ENCODE measurements at places on chromosomes 13 and 19.
A peak's percentile ranks its signal among the peaks of the same experiment; 100 is the strongest.

DNA sequence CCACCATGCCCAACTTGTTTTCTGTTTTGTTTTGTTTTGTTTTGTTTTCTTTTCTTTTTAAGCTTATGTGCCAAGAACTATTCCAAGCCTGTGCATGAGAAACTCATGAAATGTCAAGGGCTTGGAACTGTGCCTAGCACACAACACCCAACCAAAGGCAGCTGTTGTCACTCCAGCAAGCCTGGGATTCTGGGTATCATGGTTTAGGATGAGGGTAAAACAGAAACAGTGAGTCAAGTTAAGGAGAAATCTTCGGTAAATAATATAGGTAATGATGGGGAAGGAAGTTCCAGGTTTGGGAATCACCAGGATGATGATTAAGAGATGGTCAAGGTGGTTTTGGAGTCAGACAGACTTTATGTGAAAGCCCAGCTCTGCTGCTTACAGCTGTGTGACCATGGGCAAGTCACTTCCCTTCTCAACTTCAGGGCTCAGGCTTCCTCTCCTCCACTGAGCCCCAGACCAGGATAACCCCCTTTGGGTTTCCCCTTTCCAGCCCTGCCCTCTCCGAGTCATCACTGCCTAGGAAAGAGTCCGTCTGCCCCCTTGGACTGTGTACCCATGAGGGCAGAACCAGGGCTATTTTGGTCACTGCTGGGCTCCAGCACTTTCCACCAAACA, 5.0 kb downstream of the PVR start:
- DNase-seq, result no peak

GRCh38 chr13:29140277-29140676, 320.1 kb downstream of the MTUS2 start:
- no peak for DNase-seq

DNA sequence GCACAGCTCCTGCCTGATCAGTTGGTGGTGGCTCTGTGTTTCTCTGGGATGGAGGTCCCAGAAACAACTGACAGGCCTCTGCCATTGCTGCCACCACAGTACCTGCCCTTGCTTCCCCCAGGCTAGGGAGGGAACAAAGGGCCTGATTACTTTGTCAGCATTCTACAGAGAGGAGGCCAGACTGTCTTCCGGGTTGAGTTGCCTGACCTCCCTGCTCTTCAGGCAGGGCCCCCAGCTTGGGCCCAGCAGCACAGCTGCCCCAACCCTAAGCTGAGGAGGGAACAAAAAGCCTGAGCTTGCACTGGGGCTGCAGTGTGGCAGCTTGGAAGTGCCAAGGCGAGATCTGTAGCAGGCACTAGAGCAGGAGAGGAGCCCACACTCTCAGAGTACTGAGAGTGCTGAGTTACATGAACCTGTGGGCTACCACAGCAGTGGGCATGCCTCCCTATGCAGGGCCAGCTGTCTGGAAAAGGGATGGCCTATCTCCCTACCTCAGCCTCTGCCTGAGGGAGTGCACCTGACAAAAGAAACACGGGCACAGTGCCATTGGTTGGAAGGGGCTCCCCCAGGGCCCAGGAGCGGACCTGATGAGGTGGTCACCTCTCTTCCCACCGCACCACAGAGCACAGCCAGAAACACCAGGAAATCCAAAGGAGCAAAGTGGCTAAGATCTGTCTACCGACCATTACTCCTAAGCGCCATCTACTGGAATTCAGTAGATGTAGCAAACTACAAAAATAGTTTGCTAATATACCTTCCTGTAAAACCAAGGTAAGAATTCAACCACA, 24.4 kb downstream of the SLC25A15 start:
- peak; percentile 41 for DNase-seq

DNA sequence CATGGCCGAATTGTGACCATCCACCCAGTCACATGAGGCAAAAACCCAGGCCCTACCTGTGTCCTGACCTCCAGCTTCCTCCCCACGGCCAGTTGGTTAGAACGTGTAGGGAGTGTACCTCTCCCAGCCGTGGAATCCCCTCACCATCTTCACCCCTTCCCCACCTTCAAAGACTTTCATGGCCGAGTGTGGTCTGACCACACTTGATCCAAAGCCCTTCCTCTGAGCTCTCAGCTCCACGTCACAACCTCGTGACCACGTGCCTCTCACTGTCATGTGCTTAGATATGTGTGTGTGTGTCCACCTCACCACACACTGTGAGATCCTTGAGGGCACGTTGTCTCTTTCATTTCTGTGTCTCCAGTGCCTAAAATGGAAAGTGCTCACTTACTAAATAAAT, 48.6 kb upstream of the UBE2L5 start:
- DNase-seq, result no peak

DNA sequence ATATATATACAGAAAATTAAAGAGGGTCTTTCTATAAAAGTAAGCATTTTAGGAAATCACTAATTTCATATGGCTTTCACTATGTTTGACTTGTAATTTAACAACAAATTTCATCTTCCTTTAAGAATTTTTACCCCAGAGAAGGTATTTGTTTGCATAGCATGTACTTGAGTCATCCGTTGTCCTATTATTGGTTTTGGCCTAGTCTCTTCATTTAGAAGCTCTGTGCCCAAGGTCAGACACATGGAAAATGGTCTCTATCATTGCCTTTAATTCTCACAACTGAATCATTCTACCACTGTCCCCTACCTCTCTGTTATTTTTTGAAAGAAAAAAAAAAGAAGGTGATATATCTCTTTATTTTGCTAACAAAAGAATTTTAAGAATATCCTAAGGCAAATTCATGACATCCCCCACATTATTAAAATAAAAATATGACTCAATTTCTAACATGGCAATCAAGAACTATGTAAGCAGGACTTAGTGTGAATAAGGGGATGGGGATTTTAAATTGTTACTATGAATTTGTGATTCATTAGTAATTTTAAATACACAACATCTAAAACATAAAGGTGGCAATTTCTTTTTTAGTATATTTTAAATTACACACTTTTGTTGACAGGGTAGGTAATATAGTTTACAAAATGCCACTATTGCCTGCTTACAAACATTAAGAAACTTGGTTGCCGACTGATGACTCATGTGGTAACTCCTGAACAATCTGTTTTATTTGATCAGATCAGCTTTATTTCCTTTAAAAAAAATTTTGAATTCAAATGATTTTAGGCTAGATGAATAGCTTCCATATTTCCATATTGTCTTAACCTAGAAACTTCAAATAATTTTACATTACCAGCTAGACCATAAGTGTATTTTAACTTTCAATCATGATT, 13.9 kb downstream of the SLITRK5 start:
- no peak for DNase-seq

DNA sequence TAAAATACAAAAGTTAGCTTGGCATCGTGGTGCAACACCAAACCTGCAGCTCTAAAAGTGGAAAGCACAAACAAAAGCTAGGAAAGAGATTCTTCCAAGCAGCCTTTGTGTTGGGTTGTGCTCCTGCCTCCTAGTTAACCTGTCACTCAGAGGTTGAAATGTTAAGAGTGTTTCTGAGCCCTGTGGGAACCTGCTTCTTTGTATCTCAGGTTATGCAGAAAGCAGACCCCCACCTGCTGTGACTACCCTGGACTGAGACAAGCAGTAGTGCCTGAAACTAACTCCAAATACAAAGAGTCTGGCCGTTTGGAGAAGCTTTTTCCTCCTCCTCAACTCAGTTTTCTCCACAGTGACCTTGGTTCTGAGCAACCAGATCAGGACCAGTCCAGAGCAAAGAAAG, 158.4 kb upstream of the CSNK1A1L start:
- no peak for DNase-seq
